ENCODE measurements at places on chromosomes 6 and 20. TPM values are rescaled to one million over a fixed set of nuclear protein-coding genes. Genes with fewer than 3 reads are reported as not detected.

The ZNF318 gene
- 7.0 TPM for total RNA-seq

The CITED2 gene
- 19.6 TPM for total RNA-seq

The CAPN11 gene
- not detected for total RNA-seq

The LAMA4 gene
- 2.3 TPM for total RNA-seq

The RBBP8NL gene
- total RNA-seq = 1.1 TPM

The RAB44 gene
- total RNA-seq = under 0.01 TPM

The RFX6 gene
- total RNA-seq = not detected

The KIF25 gene
- not detected for total RNA-seq

The CD24 gene
- 877 TPM for total RNA-seq

The GGTLC1 gene
- total RNA-seq = not detected

The GLP1R gene
- not detected for total RNA-seq

The CDKAL1 gene
- 24.5 TPM for total RNA-seq

The ESR1 gene
- total RNA-seq = under 0.01 TPM

The NR2E1 gene
- 0.85 TPM for total RNA-seq

Data from nasal cavity respiratory epithelium epithelial cell of viscerocranial mucosa (primary cell).